Caki2 (cell line): ENCODE measurements at places on chromosomes 1 and 21. TPM values are rescaled to one million over a fixed set of nuclear protein-coding genes. Genes with fewer than 3 reads are reported as not detected.

DNA sequence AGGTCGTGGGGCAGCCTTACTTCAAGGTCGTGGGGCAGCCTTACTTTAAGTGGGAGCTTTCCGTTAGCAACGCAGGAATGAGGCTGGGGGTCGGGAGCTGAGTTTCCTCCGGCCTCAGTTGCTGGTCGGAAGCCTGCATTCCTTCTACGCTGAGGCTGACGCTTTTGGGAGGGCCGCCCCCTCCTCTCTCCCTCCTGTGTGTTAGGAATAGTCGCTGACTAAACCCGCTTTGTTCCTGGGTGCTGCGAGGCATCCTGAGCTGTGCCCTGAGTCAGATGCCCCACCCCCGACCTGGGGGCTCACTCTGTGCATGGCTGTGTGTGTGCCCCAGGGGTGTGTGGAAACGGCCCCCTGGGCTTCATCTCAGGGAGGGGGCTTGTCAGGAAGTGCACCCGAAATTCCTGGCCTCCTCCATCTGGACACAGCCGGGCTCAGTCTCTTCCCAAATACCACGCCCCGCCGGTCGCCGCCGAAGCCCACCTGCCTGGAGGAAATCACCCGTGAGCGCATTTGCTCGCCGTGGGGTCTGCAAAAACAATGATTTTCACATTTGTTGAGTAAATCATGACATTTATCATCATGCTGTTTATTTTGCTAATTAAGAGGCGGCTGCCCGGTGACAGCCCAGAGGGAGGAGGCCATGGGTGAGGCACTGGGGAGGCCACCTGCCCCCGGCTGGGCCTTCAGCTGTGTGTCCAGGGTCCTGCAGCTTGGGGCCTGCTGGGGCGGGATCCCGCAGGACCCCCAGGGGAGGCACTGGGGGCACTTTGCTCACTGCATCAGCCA is 121.4 kb downstream of the PRDM16 start:
- no peak for DNase-seq

LDLRAD1 gene
- total RNA-seq: not detected in 2 replicates

GRCh38 chr1:64893921-64894320 is 72.4 kb downstream of the JAK1 start:
- no peak for DNase-seq

DNA sequence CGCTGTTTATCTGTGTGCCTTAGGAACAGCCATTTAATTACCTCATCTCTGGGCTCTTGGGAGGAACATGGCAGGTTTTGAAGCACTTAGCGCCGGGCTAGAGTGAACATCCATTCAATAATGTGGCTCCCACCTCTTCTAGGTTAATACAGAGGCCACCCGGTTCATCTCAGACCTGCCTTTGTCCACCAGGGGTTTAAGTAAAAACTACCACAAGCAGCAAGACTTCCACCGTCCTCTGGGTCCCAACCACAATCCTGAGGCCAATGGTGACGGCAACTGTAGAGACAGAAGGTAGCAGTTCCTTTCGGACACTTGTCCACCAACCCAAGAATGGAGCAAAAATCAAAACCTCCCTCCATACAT is 924 bp upstream of the DDOST start:
- DNase-seq: no peak

GRCh38 chr1:187840557-187840956 is 1011.8 kb downstream of the PLA2G4A start:
- DNase-seq: no peak

DNA sequence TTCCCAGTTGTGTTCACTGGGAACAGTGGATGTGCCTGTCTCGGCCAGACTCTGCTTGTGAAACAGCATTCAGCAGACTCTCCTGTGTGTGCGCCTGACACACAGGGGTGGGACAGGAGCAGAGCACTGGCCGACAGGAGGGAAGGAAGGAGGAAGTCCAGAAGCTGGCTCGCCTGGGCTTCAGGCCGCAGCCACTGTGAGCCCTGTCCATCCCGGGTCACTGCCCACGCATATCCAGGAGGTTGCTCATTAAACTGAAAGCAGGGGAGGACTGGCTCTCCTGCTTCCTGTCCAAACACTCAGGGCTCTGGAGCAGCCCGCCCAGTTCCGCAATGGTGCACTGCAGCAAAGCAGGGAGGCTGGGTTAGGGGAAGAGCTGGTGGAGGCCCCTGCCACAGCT is 218.7 kb upstream of the VAMP3 start:
- DNase-seq: peak; percentile 91
